ENCODE measurements at places on chromosomes 5 and 9.

- no peak for DNase-seq
Observed at GRCh38 chr5:131186561-131187256, 16.0 kb downstream of the LYRM7 start.

GRCh38 chr5:176817841-176818377 is 7.5 kb downstream of the UNC5A start:
- no peak for DNase-seq

- no peak for DNase-seq
Observed at GRCh38 chr9:794386-794785, 47.1 kb upstream of the DMRT1 start.

GRCh38 chr5:120852222-120852860 is 388.2 kb downstream of the PRR16 start:
- DNase-seq, result no peak

- DNase-seq, result no peak
Observed at GRCh38 chr9:589723-590122, 251.8 kb upstream of the DMRT1 start.

GRCh38 chr5:109281136-109281690 is 128.6 kb downstream of the PJA2 start:
- DNase-seq, result no peak

DNA sequence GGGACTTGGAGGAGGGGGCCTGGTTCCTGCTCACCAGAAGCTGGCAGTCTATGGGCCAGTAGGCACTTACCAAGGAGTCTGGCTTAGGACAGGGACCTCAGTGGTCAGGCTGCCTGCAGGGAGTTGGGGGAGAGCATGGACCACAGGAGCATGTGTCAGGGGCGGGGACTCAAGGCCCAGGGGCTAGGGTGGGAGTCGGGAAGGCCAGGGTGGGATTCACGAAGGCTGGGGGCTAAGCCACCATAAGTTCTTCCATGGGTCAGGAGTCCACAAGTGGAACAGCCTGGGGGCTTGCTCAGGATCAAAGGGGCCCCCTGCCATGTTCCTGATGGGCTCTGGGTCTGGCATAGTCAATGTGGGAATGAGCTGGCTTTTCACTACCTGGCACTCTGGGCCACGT is 11.5 kb upstream of the SLC25A48 start:
- DNase-seq, result no peak

- no peak for DNase-seq
Observed at GRCh38 chr5:81756016-81756415, 5.1 kb upstream of the SSBP2 start.

DNA sequence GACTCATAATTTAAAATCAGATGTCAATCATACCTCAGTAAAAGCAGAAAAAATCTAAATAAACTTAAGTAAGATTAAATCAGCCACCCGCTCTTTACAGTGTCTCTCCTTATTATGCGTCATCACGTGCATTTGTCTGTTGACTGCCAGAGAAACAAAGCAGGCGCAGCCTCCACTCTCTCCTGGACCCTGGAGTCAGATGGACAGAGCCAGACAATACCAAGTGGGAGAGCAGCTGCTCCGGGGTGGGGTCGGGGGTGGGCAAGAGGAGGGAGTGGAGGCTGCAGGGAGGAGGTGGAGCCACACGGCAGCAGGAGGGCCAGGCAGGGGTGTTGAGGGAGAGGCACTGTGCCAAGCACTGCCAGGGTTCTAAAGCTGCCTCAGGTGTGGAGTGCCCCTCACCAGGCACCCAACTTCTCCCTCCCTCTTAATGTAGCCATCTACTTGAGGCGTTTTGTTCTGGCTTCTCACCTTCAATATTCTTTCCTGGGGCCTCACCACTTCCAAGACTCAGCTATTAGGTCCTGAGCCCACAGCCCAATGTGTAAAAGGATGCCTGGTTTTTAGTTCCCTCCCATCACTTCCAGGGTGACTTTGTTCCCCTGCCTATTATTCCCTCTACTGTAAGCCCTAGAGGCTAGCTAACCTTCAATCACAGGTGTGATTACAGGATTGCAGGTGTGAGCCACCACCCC is 96.3 kb downstream of the GLDC start:
- no peak for DNase-seq

DNA sequence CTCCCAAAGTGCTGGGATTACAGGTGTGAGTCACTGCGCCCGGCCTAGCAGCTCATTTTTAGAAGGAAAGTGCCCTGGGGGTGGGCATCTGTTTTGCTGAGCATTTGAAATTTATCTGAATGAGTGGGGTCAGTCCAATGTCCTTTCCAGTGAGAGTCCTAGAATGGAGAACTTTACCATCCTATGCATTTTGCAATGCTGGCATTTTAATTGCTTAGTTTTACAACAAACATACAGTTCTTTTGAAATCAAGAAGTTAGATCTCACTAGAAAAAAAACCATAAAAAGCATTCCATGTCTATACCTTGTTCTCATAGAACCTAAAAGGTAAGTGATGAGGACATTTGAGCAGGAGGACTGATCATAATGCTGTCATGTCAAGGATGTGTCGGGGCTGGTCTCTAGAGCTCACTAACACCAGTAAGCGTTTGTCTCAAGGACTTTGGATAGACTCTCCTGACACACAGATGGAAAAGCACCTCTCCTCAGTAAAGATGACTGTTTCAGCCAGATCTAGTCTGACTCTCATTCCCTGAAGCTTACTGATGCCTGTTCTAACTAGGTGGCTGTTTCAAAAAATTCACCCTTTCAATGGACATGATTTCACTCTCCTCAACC is 83.9 kb downstream of the DCP2 start:
- DNase-seq, result no peak

- DNase-seq, result no peak
Observed at GRCh38 chr5:180591311-180591887, at the start of gene SCGB3A1. SCGB3A1 (minus strand) TSS chr5:180591499; CDS start chr5:180591462, 37 bp downstream.

DNA sequence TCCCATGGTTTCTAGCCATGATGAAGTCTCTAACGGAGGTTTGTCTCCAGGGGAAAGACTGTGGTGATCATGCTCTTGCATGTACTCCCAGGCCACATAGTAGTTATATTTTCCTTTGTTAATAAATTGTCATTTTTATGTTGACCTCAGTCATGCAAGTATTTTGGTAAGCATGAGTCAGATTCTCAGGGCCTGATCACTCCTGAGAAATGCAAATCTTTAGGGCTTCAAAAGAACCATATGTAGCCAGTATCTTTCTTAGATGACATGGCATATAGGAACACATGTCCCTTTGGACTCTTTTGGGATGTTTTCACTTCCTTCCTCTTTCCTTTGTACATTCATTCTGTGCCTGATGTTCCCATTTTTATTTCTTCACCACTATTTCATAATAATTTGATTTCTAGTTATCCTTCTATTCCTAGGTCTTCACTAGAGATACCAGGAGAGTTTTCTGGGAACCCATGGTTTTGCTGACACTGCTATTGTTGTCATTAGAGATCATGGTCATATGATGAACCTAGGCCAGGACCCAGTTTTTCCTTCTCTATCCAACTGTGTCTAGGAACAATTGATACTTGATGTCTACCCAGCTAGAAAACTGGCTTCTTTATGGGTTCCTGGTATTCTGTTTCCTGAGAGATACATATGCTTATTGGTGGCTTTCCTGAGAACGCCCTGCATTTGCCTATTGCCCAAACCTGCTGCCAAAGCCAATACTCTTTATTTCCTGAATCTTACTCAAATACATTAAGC is 248.1 kb upstream of the NREP start:
- DNase-seq, result no peak

- DNase-seq, result no peak
Observed at GRCh38 chr5:112862085-112862484, 998 bp downstream of the SRP19 start.

GRCh38 chr9:123345567-123345955 is 10.4 kb upstream of the CRB2 start:
- DNase-seq, result no peak

- no peak for DNase-seq
Observed at GRCh38 chr9:86257391-86257790, 2.1 kb downstream of the C9orf153 start.

DNA sequence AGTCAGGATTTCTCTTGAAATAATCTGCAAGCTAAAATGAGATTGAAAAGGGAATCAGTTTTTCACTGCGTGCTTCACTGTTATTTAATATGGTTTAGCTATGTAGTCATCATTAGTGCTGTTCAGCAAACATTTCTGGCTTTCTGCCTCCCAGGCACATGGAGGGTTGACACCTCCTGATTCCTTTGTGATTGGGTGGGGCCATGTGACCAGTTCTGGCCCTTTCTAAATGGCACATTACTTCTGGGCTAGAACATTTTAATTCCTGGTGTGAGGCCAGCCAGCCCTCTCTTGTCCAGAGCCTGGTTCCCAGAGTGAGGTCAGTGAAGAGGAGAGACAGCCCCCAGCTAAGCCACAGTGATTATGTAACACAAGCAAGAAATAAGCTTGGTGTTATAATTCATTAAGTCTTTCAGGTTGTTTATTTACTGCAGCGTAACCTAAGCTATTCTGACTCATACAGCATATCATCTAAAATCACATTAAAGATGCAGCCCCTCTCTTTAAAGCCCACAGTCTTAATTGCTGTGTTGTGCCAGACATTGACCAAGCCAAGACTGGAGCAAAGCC is 17.4 kb upstream of the ARSI start:
- DNase-seq, result no peak

DNA sequence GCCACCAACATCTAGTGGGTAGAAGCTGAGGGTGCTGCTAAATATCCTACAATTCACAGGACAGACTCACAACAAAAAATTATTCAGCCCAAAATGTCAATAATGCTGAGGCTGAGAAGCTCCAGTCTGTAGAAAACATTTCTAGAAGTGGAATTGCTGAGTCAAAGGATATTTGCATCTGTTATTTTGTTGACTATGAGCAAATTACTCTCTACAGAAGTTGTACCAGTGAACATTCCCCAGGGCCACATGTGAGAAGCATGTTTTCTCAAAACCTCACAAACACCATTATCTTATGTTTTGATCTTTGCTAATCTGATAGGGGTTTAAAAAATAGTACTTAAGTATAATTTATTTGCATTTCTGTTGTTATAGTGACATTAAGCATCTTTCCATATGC is 15.4 kb downstream of the ITK start:
- DNase-seq, result no peak

DNA sequence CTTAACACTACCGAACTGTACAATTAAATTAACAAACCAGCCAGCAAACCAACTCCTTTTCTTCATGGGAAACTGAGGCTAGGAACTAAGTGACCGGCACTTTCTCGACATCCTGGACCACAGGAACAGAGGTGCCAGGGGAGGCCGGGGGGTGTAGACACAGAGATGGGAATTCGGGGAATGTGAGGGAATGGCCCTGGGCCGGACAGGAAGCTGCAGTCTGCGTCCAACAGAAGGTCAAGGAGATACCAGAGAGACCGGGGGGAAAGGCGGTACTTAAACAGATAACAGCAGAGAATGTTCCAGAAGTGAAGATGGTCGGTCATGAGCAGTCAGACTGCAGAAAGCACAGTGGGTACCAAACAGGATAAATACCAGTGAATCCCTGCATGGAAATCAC is 40.3 kb downstream of the DBH start:
- no peak for DNase-seq

DNA sequence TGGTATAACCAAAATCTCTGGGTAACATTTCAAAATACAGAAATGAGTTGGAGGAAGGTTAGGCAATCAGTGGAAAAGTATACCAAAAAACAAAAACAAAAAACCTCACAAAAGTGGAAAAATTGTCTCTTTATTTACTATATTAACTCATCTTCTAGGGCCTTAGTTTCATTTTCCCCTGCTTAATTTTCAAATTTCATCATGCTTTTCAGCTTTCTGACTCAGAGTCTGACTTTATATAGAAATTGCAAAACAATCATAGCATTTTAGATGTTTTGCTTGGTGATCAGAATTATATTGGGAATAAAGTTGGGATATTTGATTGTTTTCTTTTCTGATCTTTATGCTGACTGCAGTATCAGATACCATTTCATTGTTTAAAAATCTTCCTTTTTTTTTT is 257.0 kb upstream of the PRR16 start:
- DNase-seq, result no peak

DNA sequence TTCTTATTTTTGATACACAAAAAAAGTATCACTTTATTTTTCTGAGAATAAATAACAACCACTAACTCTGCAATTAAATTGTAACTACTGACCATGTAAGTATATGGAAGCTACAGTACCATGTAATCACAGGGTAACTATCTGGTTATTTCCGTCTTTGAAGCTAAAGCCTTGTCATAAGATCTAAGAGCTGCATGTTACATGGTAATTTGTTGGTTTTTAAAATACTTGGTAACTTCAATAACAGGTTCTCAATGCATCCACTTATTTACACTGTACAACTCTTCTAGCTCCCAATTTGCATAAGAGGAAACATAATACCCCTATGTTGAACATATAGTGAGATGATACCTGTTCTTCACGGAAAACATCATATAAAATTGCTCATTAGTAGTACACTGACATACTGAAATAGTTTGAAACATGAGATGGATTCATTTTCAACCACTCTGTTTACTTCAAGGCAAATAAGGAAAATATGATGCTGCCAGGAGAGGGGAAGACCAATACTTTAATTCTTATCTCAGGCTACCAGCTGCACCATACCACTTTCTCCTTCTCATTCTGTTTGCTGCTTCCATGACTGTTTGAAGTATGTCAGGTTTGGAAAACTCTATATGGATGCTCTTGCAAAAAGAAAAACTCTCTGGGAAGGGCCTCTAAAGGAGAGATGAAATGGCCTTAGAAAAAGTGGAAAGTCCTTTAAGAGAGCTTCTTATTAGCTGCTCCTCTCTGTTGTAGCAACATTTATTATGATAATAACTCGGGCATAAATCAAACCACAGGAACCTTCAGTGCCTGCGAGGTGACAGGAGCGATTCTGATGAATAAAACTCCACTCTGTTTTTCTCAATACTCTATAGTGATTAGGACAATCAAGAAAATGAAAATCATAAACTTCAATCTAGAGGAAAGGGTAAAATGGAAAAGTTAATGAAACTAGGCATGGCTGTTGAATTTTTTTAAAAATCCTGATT is 150.2 kb downstream of the KIAA0825 start:
- no peak for DNase-seq

- no peak for DNase-seq
Observed at GRCh38 chr5:37804401-37804800, 35.4 kb downstream of the GDNF start.

DNA sequence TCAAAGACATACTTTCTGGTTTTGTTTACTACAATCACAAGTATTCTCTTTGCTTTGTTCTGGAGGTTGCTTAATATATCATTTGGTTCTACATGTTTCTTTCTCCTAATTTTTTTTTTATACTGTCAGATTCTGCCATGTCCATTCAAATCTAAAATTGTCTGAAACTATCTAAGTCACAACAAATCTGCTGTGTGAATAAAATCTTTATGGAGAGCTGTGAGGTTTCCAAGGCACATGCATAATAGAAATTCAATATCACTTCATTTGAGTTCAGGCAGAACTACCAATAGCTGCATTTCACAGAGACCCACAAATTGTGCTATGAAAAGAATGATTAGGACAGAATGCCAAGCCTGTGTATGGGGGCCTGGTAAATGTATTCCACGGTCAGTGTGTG is 346.9 kb upstream of the ARRDC3 start:
- no peak for DNase-seq

GRCh38 chr5:61744690-61745619 is 412.9 kb downstream of the ZSWIM6 start:
- no peak for DNase-seq

DNA sequence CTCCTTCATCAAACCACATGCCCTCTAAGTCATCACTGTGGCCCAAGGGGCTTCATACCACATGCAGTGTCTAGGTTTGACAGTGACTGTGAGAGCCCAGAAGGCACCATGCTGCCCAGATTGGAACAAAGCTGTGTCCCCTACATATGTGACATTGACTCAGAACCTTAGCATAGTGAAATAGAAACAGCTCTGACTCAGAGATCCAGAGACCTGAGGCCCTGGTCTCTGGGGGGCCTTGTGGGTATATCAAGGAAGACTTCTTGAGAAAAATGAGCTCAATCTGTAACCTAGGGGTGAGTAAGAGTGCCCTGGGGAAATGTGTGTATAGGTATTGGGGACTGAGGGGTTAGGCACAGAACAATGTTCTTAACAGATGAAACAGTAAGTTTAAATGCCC is 7.1 kb upstream of the ENTREP1 start:
- DNase-seq, result no peak

Data from activated CD4-positive, alpha-beta T cell treated with anti-CD3 and anti-CD28 coated beads, Interleukin-2, amount 50 U/mL, for 4 hours (primary cell).